ENCODE measurements at places on chromosomes 1 and 21.

- no peak for DNase-seq
These were observed 40.1 kb upstream of the GPR88 start for GRCh38 chr1:100497796-100498195.

- DNase-seq, result no peak
These were observed 8.6 kb downstream of the AIM2 start for GRCh38 chr1:159067699-159068621.

GRCh38 chr1:186498071-186498470, 37.2 kb upstream of the PDC start:
- DNase-seq, result no peak

DNA sequence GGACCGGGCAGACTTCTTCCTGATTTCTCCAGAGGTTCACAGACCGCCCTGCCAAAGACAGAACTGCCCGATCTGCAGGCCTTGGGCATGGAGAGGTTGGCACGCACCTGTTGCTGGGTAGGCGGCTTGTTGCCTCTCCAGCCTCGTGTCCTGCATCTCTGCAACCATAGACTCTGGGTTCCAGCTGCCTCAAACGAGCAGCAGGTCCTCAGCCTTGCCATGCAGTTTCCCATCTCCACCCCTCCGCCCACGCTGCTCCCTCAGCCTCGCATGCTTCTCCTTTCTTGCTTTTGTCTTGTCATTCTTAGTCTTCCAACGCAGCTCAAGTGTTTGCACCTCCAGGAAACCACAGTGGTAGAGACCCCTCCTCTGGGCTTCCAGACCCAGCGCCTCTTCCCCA, 126.2 kb downstream of the LACTBL1 start:
- DNase-seq, result no peak
